ENCODE measurements at places on chromosomes 1 and 21.

DNA sequence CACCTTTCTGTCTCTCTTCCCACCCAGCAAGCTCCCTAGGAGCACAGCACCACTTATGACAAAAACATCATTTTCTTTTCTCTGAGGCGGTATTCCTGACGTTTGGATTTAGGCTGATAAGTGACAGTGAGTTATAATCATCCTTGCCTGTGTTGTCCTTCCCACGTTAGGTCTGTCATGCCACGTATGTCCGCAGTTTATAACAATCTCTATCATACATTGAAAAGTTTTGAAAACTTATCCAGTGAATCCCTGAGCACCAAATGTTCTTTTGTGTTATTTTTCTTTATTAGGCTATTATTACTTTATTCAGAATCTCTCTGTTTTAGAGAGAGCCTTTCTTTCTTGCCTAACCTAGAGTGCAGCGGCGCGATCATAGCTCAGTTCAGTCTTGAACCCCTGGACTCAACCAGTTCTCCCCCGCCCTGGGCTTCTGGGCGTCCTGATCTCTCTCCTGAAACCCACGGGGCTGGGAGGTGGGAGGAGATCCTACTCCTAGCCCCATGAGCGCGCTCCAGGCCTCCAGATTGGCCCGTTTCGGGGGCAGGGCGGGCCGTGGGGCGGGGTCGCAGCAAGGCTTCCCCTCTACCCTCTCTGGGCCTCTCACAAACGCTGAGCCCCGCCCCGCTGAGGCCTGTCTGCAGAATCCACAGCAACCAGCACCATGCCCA lies at the start of gene GSTM2:
Gene GSTM2, plus strand, starts transcription at position 606 of the 671 bp plus-strand sequence. Its CDS starts 59 bp downstream, at position 665.
- peak; percentile 57 for DNase-seq

DNA sequence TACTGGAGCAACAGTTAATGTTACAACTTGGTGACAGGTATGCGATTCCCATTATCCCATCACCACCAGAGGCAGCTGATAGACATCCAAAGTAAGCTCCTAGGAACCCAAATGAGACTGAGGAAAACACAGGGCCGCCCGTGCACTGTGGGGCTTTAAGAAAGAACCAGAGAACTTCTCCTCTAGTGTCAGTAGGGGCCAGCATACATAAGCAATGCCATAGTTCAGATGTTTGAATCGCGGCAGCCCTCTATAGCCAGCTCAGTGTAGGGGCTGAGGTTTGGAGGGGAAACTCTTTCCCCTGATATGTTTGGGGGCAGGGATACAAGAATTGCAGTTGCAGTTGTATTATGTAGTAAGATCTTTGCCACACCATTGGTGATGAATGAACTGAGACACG lies 593.3 kb upstream of the NCAM2 start:
- no peak for DNase-seq

GRCh38 chr1:233143241-233143640 lies 152.3 kb downstream of the PCNX2 start:
- no peak for DNase-seq

DNA sequence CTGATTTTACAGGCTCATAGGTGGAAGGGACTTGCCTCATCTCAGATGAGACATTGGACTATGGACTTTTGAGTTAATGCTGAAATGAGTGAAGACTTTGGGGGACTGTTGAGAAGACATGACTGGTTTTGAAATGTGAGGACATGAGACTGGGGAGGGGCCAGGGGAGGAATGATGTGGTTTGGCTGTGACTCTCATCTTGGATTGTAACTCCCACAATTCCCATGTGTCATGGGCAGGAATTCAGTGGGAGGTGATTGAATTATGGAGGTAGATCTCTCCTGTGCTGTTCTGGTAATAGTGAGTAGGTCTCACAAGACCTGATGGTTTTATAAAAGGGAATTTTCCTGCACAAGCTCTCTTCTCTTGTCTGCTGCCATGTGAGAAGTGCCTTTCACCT lies 20.8 kb downstream of the SCYL3 start:
- no peak for DNase-seq

DNA sequence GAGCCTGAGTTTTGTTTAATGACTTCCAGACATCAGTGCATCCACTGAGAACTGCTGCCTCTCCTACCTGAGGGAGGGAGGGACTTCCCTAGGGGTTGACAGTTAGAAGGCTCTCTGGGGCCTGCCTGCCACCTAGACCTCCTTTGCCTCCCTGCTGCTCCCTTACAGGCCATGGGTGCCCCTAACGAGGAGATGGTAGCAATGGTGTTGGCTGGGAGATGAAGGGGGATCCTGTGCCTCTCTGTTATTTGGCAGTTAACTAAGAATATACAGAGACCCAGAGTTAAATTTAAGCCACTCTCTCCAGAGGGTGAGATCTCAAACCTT lies 66.1 kb downstream of the UBE2U start:
- DNase-seq = no peak

DNA sequence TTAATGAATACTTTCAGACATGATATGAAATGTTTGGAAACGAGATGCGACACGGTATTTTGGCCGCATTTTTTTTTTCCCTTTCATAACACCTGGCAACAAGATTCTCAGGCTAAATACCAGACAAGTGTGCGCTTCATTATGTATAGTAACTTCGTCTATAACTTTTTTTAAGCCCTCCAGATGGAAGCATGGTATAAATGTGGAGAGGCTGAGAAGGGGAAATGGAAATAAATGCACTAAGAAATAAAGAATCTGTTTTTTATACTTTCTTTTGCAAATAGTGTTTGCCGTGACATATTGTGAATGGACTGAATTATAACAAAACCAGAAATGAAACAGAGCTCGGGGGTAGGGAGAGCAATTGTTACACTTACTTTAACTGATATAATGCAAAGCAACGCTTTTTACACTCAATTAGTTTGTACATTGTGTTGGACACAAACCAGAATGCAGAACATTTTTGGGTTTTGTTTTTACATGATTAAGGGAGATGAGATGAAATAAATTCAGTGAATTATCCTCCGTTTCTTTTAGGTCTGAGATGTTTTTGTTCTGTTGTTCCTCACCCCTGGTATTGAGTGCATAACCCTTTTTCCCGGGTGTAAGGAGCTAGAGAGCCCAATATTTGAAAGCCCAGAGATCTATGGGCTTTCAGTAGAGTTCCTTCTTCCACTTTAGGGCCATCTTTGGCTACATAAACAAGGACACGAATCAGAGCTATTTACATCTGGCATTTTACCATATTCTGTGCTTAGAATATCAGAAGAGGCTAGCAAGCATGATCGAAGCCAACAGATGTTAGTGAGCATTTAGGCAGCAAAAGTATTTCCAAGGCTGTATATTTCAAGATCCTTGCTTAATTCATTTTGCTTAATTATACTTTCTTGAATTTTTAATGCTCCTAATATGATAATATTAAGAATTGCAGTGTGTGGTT lies 478.0 kb downstream of the CAMTA1 start:
- DNase-seq = no peak
